Myocyte (in vitro differentiated cells): ENCODE measurements at places on chromosomes 12 and 14. TPM values are rescaled to one million over a fixed set of nuclear protein-coding genes. Genes with fewer than 3 reads are reported as not detected.
A peak's percentile ranks its signal among the peaks of the same experiment; 100 is the strongest.

GALNT6 gene
- 0.05 TPM in 1 of 2 replicates, not detected in the other for total RNA-seq

DNA sequence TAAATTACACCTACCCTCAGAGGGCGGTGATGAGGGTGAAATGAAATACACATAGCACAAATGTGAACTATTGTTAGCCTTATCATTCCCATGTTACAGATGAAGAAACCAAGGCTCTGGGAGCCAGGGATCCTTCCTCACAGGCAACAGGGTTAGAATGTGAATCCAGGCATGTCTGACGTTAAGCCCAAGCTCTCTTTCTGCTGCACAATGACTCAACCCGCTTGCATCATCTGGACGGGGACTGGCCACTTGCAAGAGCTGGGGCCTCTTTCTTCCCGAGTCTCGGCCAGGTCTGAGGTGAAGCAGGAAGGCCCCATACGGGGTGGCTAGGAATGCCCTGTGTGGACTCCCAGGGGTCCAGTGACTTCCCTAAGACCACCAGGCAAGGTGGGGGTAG lies 105.2 kb downstream of the RBM19 start:
- DNase-seq: peak; percentile 74

GRCh38 chr14:73660511-73660910 lies 15.7 kb downstream of the DNAL1 start:
- DNase-seq: no peak

GRCh38 chr12:19642345-19642744 lies 203.1 kb downstream of the AEBP2 start:
- no peak for DNase-seq
